ENCODE measurements at places on chromosomes 13 and 19.

DNA sequence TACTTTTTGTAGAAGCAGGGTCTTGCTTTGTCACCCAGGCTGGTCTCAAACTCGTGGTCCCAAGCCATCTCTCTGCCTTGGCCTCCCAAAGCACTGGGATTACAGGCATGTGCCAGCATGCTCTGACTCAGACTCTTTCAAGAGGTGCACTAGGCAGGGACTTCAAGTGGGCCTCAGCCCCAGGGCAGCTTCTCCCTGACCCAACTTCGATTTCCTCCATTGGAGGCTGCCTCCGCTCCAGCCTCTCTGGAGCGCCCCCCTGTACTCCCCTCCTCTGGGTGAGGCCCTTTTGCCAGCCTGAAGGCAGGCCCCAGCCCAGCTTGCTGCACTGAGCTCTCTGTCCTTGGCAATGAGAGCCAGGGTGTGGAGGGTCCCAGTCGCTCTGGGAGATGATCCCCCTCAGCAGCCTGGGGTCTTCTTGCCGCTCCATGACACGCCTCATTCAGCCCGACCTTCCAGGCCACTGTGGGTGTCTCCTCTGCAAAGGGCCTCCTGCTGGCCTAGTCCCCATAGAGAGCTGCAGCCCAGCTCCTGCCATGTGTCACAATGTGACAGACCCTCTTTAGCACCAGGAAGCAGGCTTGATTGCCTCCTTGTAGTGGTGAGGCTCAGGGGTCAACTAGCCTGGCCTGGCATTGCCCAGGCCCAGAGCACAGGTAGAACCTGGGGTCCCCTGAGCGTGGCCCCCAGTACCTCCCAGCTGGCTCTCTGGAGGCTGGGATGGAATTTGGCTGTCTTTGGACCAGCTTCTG is 16.4 kb downstream of the CARM1 start:
- no peak for DNase-seq

GRCh38 chr13:102517959-102518358 is 78.8 kb upstream of the TPP2 start:
- no peak for DNase-seq

DNA sequence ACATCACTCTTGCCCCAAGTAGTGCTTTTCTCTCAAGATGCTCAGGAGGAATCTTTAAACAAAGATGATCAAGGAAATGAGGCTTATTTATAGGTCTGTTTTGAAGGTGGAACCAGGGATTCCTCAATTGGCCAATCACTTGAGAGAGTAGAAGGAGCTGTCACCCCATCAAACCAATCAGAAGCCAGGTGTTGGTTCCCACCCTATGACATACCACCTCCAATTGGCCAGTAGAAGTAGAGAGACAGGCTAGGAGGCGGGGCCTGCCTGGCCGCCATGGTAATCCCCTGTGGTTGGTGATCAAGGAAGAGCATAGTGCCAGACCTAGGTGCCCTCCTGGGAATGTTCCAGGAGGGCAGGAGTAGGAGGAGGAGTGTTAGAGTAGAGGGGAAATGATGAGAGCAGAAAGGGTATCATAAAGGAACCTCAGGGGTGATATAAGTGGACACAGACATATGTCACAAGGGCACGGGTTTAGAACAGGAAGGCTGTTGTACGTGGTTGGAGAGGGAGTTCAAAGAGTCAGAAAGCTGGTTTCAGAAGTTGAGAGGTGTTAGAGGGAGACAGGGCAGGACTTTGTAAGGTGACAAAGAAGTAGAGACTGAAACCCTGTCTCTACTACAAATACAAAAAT is 10.5 kb downstream of the PMIS2 start:
- no peak for DNase-seq

DNA sequence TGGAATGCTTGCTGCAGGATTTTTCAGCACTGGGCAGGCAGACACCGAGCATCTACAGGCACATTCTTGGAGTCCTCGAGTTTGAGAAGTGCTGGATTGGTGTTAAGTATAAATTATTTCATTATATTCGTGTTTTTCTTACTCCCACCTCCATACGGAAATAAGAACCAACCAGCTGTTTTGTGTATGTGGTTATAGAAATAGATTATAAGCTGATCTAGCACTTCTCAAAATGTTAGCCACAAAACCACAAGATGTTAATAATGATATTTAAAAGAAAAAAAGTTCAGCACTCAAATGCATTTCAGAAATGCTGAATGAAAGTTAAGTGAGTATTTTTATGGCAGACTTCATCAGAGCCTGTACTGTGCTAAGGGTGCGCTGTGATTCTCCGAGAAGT is 24.0 kb upstream of the TEX29 start:
- DNase-seq: no peak

DNA sequence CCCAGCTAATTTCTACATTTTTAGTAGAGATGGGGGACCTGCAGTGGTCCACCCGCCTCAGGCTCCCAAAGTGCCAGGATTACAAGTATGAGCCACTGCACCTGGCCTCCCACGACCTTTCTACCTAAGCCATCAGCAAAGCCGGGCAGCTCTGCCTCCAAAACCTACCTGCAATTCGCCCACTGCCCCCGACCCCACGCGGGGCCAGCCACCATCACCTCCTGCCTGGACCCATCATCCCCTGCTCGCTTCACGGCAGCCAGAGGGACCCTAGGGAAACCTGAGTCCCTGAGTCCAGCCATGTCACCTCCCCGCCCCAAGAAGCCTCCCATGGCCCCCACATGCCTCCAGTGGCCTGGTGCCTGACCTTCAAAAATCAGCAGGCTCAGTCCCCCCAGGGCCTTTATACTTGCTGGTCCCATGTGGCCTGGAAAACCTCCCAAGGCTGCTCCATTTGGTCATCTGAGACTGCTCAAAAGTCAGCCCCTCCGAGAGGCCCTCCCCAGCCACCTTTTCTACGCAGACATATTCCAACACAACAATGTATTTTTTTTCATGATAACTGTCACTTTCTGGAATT is 12.1 kb downstream of the ERCC2 start:
- no peak for DNase-seq

GRCh38 chr13:87536499-87536898 is 134.7 kb upstream of the SLITRK5 start:
- DNase-seq: no peak

GRCh38 chr13:71758828-71759227 is 108.2 kb downstream of the DACH1 start:
- no peak for DNase-seq

DNA sequence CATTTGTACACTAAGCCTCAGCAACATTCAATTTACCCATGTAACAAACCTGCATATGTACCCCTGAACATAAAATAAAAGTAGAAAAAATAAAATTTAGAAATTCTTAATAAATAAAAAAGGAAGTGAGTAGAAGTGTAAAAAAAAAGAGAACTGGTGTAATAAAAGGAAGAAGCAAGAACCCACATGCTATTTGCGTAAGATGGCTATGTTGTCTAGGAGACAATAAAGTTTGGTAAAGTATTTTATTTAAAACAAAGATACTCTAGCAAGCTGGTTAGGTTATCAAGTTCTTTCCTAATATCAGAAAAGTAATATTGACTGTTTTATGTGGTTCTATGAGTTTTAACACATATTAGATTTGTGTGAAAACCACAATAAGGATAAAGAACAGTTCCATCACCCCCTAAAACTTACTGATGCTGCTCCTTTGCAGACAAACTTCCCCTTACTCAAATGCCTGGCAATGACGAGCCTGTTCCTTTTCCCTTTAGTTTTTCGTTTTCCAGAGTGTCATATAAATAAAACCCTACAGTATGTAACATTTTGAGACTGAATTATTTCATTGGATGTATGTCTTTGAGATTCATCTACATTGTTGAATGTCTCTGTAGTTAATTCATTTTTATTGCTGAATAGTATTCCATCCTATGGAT is 98.9 kb downstream of the TNFSF13B start:
- DNase-seq: no peak

DNA sequence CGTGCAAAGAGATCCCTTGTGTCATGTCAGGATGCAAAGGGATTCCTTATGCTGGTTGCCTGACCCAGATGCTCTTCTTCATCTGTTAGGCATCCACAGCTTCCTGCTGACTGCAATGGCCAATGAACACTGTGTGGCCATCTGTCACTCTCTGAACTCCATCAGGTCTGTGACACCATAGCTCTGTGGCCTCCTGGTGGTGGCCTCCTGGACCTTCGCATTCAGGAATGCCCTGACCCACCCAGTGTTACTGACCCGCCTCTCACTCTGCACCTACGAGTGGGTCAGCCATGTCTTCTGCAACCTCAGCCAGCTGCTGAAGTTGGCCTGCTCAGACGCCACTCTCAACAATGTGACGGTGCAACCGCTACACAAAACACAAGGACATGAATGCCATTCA is 23.9 kb upstream of the TPM4 start:
- no peak for DNase-seq

DNA sequence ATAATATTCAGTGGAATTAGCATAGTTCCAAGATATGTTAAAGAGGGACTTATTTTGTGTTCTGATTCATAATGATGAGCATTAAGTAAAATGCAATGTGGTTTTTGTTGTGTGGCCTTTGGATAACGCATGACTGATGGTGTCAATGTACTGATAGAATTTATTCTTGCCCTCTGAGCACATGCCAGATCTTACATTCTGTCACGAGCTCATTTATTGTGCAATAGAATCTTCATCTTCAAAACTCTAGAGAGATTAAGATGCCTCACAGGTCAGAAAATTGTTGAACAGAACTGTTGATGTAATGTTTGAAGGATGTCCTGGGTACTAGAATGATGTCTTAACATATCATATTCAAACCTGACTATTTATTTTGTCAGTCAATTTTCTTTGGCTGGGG is 148.0 kb upstream of the HTR2A start:
- DNase-seq: no peak

GRCh38 chr19:49468746-49469447 is 5.1 kb upstream of the FLT3LG start:
- DNase-seq: peak; percentile 62

DNA sequence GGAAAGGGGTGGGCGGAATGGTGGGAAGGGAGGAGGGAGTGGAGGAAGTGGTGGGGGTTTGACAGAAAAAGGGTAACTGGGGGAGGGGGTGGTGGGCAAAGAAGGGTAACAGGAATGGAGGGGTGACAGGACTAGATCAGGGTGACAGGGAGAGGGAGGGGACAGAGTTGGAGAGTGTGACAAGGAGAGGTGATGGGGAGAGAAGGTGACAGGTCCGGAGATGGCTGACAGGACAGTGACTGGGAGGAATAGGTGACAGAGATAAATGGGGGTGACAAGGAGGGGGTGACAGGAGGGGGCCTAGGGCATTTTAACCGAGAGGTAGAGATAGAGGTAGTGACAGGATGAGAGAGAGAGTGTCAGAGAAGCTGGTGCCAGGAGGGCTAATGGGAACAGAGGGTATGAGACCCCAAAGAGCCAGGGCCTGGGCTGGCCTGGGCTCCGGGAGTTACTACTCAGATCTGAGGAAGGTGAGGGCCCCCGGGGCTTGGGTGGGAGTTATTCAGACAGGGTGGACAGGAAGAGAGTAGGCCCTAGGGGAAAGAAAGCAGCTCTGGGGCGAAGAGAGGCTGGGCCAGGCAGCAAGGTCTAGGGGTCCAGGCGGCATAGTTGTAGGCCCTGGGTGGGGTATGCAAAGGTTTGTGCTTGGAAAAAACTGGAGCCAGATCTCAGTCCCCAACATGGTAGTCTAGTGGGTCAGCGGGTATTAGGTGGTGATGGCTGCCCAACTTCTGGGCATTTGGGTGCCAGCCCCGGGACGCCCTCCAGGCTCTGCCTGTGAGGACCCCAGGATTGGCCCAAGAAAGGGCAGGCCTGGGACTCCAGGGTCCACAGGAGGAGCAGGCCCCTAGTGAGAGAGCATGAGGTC is 660 bp downstream of the CIC start:
- no peak for DNase-seq

GRCh38 chr13:32320528-32320927 is 5.2 kb downstream of the BRCA2 start:
- no peak for DNase-seq

DNA sequence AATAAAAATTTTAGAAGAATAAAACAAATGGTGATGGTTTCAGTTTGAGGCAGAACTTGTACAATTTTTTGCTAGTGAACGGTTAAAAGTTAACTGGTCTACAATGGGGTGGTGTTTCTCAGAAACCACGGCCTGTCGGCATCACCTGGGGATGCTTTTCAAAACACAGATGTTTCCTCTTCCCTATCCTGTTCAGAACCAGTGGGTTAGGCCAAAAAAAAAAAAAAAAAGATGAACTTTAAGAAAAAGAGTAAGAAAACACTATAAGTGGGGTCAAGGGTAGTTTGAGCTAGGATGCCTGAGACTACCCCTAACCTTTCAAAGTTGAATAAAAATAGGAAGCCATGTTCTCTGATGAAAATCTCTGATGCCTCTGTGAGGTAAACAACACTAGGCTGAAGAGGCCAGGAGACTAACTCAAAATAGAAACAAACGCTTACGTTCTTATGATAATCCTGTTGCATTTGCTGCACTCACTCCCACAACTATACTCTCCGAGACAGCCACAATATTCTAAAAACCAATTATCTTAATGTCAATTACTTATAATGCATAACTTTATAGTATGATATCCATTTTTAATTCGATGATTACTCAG is 3.3 kb downstream of the MTIF3 start:
- DNase-seq: no peak

DNA sequence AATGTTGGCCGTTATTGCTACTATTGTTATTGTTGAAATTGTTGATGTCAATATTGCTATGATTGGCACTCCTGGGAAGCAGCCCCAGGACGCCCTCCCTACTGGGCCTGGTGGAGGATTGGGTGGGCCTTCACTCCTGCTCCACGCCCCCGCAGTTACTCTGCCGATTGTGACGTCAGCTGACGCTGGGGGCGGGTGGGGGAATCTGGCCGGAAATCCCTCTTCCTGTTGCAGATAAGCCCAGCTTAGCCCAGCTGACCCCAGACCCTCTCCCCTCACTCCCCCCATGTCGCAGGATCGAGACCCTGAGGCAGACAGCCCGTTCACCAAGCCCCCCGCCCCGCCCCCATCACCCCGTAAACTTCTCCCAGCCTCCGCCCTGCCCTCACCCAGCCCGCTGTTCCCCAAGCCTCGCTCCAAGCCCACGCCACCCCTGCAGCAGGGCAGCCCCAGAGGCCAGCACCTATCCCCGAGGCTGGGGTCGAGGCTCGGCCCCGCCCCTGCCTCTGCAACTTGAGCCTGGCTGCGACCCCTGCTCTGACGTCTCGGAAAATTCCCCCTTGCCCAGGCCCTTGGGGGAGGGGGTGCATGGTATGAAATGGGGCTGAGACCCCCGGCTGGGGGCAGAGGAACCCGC is at the start of gene ETV2:
TSS of gene ETV2 (plus strand) at position 231 of the 637 bp plus-strand sequence. CDS start 716 bp downstream, outside the sequence.
- DNase-seq: no peak

DNA sequence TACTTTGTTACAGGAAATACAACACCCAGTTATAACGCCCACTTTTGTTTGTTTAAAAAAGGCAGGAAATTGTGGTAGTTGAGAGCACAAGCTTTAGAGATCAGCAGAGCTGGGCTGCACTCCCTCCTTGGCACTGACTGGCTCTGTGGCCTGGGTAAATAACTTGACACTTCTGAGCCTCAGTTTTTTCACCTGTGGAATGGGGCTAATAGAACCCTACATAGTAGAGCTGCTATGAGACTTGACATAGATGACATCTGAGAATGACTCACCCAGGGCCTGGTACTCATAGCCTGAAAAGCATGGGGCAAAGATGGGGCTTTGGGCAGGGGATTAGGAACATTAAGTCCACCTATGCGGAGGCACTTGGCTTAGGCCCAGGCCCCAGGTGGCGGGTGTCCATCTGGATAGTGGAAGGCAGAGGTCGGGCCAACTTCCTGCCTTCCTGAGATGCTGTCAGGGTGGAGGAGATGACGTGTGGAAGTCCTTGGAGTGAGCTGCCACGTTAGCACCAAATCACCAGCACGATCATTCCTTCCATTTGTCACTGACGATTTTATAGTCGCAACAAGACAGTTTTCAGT is 159.1 kb downstream of the KATNAL1 start:
- DNase-seq: no peak

- no peak for DNase-seq
Observed at GRCh38 chr19:5407356-5407755, 47.9 kb upstream of the ZNRF4 start.

GRCh38 chr19:33527125-33527524 is 5.5 kb upstream of the PEPD start:
- no peak for DNase-seq
